ENCODE measurements at places on chromosomes 5 and 9. TPM values are rescaled to one million over a fixed set of nuclear protein-coding genes. Genes with fewer than 3 reads are reported as not detected.

Gene C1QTNF2
- total RNA-seq, result 0.59 TPM

Gene POU5F2
- 0.59 TPM for total RNA-seq

Gene LIX1
- not detected for total RNA-seq

Gene BTNL8
- total RNA-seq, result not detected

Gene SLC34A1
- 0.12 TPM for total RNA-seq

Gene CYSRT1
- total RNA-seq, result 119 TPM

DNA sequence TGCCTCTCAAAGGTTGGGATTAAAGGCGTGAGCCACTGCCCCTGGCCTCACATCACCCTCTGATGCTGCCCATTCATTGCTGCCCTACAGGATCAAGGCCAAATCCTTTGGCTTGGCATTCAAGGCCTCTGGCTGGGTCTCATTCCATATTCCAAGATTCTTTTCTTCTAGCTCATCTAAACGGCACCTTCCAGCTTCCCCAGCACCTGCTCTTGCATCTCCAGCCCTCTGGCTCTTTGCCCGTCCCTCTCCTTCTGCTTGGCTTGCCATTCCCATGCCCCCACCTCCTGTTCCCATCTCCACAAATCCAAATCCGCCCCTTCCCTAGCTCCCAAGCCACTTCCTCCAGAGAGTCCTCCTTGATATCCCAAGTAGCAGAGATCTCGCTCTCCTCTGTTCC is 33.1 kb downstream of the CORO2A start:
- no peak for DNase-seq

DNA sequence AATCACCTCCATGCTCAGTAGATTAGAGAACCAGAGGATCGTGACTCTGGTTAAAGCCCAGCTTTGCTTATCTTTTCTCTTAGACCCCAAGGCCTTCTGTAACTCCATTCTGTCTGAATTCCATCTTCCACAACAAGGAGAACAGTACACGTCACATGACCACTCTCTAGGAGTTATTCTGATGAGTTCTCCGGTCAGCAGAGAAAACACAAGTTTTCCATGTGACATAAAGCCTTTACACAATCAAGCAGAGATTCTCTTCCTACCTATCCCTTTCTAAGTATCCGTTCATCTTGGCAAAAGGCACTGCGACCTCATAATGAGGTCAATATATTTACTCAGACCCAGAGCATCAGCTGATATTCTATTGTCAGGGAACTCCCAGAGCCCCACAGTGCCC is 112.3 kb downstream of the TRPM6 start:
- DNase-seq, result no peak

GRCh38 chr9:25889661-25890060 is 211.4 kb upstream of the TUSC1 start:
- DNase-seq, result no peak

- no peak for DNase-seq
These were observed 6.9 kb upstream of the UBAP1 start for GRCh38 chr9:34171753-34172535.

All from lower leg skin (tissue), 4 donors.